Endodermal cell (in vitro differentiated cells): ENCODE measurements at places on chromosomes 5 and 9.

GRCh38 chr9:31519424-31519823 lies 865.0 kb upstream of the ACO1 start:
- no peak for DNase-seq

- DNase-seq = peak; percentile 84
Measured at GRCh38 chr5:53478411-53479044, 1.9 kb upstream of the FST start.

DNA sequence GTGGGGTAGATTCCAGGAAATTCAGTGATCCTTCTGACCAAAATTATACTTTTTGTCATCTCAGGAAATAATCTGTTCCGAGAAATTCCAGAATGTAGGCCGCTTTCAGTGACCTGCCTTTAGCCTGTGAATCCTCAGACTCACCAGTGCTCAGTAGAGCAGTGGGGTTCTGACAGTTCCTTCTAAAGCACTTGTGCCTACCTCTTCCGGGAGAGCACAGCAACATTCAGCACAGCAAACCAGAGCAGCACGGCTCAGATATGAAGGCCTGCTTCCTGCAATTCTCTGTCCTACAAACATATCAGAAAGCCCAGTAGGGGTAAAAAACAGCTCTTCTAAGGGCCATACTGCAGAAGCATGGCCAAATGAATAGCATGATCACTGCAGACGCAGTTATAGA lies 15.0 kb downstream of the FANCC start:
- DNase-seq = no peak

DNA sequence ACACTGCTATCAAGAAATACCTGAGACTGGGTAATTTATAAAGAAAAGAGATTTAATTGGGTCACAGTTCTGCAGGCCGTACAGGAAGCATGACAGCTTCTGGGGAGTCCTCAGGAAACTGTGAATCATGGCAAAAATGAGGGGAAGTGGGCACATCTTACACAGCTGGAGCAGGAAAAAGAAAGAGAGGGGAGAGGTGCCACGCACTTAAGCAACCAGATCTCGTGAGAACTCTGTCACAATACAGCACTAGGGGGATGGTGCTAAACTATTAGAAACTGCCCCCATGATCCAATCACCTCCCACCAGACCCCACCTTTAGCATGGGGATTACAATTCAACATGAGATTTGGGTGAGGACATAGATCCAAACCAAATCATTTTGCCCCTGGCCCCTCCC lies 105.5 kb upstream of the CPLX2 start:
- DNase-seq = no peak

DNA sequence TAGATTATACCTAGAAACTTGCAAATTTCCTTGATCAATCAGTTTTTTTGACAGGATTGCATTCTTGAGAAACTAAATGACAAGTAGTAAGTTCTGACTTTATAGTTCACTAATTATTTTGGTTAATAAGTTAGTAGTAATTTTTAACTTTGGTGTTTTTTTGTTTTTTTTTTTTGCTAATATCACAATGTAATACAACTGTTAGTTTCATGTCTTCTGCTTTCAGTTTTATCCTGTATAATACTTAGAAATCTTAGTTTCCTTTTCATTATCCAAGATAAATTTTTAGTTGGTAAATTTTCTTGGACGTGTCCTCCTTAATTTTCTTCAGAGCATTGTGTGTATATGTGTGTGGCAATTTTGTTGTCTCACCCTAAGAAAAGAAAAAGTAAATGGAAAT lies 57.8 kb downstream of the CWC27 start:
- no peak for DNase-seq

GRCh38 chr5:54902791-54903473 lies 82.5 kb downstream of the ESM1 start:
- DNase-seq = no peak

- peak; percentile 20 for DNase-seq
Measured at GRCh38 chr9:127175764-127176163, 53.3 kb upstream of the ANGPTL2 start.

DNA sequence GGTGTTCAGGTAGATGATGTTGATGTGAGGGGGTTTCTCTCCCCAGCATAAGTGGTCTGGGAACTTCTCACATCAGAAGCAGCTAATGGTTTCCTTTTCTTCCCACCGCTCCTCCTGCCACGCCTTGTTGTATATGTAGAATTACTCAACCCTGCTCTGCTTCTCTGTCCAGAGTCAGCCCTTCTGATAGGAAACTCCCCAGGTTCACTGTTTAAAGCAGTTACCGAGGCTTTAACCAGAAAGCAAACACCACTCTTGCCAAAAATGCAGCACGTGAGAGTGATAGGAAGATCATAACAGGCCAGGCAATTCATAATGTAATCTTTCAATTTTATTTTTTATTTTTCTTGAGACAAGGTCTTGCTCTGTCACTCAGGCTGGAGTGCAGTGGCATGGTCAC lies 10.5 kb upstream of the TMEM252 start:
- no peak for DNase-seq

- no peak for DNase-seq
Measured at GRCh38 chr5:139814704-139815280, 19.2 kb downstream of the PSD2 start.

DNA sequence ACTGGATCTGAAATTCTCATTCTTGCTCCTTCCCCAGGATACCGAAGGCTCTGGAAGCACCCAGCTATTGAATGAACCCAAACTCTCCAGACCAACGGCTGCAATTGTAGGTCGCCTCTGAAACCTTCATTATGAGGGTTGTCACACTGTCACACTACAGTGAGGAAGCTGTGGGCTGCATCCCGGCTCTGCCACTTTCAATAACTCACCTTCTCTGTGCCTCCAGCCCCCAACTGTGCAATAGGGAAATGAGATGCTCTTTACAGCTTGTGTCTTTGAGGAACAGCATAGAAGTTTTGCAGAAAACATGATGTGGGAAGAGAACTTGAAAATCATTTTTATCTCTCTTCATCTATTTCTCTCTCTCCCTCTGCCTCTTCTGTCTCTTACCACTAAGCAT lies 69.6 kb upstream of the TGFBR1 start:
- no peak for DNase-seq
